ENCODE measurements at places on chromosomes 5 and 9. TPM values are rescaled to one million over a fixed set of nuclear protein-coding genes. Genes with fewer than 3 reads are reported as not detected.

Gene SHOC1
- total RNA-seq: not detected

DNA sequence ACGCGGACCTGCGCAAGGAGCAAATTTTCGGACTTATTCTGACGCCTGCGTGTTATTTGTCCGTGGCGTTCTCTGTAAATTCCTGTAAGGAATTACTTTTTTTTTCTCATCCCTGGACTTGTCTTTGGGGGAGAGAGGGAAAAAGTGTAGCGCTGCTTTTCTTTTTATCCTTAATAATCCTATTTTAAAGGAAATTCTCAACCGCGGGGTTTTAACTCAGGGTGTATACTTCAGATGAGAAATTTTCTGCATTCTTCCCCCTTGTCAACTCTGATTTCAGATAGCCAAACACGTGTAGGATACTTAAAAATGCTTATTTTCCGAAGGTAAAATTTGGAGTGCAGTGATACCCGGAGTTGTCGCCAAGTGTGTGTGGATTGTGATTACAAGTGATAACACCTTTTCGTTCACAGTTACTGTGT is 853 bp downstream of the DCP2 start:
- DNase-seq: no peak

- no peak for DNase-seq
Measured at GRCh38 chr9:96185518-96186156, 116.3 kb downstream of the HSD17B3 start.

DNA sequence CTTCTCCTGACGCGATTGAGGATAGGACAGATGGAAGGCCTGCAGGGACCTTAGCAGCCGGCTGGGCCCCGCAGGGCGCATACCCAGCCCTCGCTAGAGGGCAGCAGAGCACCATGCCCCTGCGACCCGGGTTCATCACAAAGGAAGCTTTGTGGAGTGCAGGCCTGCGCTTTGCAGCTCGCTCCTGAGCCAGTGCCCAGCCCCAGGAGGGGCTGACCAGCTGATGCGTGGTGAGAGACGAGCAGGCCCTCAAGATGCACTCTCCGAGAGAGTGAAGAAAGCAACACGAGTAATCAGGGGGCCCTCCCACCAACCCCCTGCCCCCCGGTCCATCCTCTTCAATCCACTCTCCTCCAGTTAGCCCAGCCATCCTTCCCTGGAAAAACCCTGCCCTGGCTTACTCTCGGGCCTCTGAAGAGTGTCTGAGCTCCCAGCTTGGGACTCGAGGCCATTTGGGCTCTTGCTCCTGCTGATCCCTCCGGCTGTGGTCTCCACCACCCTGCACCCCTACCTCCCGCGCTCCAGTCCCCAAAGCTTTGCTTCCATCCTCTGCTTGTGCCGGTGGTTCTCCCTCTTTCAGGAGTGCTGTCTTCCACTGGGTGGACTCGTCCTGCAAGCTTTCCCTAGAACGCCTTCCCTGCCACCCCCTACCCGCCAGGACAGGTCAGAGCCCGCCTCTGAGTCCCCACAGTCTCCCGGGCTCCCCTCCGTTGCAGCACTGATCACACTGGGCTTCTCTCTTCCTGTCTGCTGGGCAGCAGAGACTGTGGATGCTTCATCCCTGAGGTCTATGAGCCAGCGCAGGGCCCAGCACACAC is 9.1 kb upstream of the KIF12 start:
- DNase-seq: peak; percentile 75

DNA sequence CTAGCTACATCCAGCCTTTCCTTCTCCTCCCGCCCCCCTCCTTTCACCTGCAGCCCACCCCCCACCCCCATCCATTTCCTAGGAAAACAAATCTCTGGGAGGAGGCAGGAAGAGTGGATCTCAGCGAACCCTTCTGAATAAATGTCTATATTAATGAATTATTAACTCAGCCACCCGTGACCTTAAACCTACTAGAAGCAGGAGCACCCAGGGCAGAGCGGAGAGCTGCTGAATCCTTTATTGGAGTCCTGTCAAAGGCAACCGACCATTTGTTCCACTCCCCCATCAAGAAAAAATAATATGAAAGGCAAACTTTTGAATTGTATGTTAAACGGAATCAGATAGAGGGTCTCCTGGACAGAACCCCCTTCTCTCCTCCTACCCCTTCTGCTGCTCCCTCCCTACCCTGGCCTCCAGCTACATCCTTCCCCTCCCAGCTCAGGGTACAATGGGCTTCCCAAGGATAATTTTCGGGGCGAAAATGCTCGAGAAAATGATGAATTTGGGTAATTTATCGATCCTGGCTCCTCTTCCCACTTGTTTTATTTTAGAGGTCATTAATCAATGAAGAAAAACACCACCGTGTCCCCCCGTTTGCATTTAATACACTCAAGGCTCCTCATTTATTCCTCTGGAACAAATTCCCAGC is 3.3 kb upstream of the PRDM6 start:
- DNase-seq: no peak

Gene ZNF483
- total RNA-seq: 2.8 TPM

Gene MARCOL
- not detected for total RNA-seq

DNA sequence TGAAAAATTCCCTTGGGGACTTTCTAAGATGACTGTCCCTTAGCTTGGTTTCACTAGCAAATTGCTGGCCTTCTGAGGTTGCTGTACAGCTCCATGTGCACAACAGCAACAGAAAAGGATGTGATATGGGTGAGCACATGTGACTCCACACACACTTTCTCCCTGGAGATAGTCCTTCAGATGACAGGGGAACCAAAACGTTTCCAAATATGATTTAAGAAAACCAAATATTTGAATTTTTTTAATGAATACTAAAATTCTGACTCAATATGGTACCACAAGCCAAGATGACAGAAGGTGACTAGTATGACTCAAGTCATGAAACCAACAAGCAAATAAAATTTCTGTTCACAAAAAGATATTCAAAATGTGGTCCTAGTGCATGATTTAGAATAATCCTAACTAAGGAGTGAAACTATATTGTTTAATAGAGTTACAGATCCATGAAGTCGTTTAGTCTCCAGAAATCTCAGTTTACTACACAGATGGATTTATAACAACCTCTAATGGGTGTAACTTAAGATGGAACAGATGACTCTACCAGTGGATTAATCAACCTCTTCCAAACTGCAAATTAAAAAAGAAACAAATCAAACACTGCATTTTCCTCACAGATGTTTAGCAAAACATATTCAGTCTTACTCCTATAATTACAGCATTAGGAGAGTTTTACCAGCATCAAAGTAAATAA is 144.8 kb upstream of the PIK3R1 start:
- peak; percentile 23 for DNase-seq

- no peak for DNase-seq
Measured at GRCh38 chr9:134678666-134679443, 37.3 kb downstream of the COL5A1 start.

GRCh38 chr5:108557686-108558085 is 175.8 kb upstream of the FBXL17 start:
- DNase-seq: no peak

Gene MYMK
- total RNA-seq: not detected

GRCh38 chr9:68482548-68482947 is 58.1 kb downstream of the TMEM252 start:
- no peak for DNase-seq

Gene TRIM32
- 15.0 TPM for total RNA-seq

DNA sequence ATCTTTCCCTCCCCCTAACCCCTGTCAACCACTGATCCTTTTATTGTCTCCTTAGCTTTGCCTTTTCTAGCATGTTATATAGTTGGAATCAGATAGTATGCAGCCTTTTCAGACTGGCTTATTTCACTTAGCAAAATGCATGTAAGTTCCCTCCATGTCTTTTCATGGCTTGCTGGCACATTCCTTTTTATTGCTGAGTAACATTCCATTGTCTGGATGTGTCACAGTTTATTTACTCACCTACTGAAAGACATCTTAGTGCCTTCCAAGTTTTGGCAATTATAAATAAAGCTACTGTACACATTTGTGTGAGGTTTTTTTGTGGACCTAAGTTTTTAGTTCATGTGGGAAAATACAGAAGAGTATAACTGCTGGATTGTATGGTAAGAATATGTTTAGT is 230.1 kb downstream of the PBX3 start:
- no peak for DNase-seq

Gene DMRT3
- total RNA-seq: not detected

DNA sequence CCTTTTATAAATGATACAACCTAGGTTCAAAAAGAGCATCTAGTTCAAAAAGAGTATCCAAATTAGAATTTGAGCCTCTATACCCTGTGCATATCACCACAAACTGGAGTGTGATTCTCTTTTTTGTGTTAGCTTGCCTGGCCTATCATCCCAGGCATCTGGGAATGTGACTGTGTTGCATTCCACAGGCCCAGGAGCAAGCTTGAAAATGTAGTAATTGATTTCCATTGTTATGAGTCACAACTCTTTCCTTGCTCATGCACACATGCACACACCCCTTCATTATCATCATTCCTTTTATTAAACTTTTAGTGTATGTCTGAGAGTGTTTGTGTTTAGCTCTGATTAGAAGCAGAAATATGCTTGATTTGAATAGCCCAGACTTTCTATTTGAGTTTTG is 75.2 kb downstream of the FCHO2 start:
- DNase-seq: no peak

DNA sequence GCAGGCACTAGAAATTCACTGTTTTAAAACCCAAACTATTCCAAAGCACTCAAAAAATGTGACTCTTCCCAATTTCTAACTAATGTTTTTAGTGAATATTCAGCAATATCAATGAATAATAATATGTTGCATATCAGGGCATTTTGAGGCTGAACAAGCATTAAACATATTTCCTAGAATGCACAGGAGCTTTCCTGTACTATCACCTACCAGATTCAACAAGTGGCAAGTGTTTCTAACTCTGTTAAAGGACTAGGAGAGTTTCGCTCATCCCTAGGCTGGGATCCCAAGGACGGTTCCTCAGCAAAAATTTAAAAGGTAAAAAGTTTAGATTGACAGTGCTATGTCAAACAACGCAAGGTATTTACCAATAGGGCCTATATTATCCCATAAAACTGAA is 21.0 kb downstream of the GNE start:
- no peak for DNase-seq

- no peak for DNase-seq
Measured at GRCh38 chr5:65823204-65823603, 101.2 kb downstream of the NLN start.

- DNase-seq: no peak
Measured at GRCh38 chr9:3863686-3864085, 337.9 kb upstream of the RFX3 start.

GRCh38 chr5:97000391-97000790 is 64.5 kb downstream of the LNPEP start:
- DNase-seq: no peak

- DNase-seq: no peak
Measured at GRCh38 chr5:3311433-3311832, 284.2 kb upstream of the IRX1 start.

Gene NRG2
- not detected for total RNA-seq

Gene PCDHA12
- total RNA-seq: not detected

Gene TRIM7
- total RNA-seq: 1.1 TPM

- DNase-seq: no peak
Measured at GRCh38 chr5:88839238-88839637, 43.7 kb downstream of the MEF2C start.

GRCh38 chr9:81906671-81907070 is 21.6 kb upstream of the SPATA31D4 start:
- DNase-seq: no peak

GRCh38 chr5:4159681-4160080 is 564.0 kb downstream of the IRX1 start:
- DNase-seq: no peak

GRCh38 chr5:110965773-110966581 is 105.5 kb upstream of the TSLP start:
- no peak for DNase-seq

Measured in activated CD8-positive, alpha-beta T cell treated with anti-CD3 and anti-CD28 coated beads for 36 hours (primary cell).